Placental epithelial cell (primary cell): ENCODE measurements at places on chromosomes 3 and 15. TPM values are rescaled to one million over a fixed set of nuclear protein-coding genes. Genes with fewer than 3 reads are reported as not detected.

Gene BSN
- total RNA-seq, result under 0.01 and 0.11 TPM in 2 replicates

Gene FHIT
- total RNA-seq, result 2.7 and 5.1 TPM in 2 replicates

Gene ALPK3
- 0.33 and 0.79 TPM in 2 replicates for total RNA-seq

Gene NEK10
- 0.98 and 2.0 TPM in 2 replicates for total RNA-seq

Gene INSYN1
- under 0.01 and 1.6 TPM in 2 replicates for total RNA-seq
